ENCODE measurements at places on chromosomes 7 and 10. TPM values are rescaled to one million over a fixed set of nuclear protein-coding genes. Genes with fewer than 3 reads are reported as not detected.

DNA sequence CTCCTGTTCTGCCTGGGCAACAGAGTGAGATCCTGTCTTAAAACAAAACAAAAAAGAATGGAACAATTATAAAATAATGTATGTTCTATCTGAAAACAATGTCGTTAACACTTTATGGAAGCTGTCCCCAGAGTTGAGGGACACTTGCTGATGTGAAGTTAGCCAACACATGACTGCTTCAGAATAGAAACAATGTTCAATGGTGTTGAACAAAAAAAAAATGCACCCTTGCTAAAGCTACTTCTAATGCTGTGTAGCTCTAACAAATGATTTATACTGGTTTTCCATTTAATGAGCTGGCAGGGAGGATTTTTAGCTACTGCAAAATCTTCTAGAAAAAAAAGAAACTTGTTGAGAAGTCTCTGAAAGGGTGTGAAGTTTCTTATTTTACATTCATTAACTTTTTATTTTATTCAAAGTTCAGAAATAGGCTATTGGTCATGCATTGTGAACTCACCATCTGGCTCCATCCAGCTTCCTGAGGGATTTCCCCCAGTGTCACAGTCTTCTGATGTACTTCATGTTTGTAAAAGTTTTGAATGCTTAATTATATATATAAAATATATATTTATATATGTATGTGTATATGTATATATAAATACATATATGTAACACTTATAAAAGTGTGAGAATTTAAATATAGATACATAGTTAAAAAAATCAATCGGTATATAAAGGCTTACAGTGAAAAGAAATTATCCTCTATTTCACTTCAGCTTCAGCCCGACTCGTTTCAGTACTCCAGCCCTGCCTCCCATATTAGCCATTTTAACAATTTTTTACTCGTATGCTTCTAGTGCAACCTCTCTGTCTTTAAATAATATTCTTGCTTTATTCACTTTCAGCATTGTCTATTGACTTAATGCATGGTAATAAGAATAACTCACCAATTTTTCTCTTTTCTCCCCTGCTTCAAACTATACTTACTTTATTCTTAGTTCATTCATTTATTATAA, 35.0 kb downstream of the HDAC9 start:
- DNase-seq = no peak

DNA sequence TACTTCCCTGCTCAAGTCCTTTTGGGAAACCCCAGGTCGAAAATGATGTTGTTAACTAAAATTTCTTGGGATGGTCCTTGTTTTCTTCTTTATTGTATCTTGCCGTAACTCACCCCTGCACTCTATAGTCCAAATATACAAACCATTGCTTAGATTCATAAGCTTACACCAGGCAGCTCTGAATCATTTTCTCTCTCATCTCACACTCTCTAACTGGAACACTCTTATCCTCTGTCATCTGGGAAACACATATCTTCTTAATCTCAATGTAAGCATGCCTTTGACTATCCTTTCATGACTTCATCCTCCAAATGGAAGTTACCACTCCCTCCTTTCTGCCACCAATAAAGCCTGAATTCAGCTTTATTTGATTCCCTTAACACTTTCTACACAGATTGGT, 175.8 kb upstream of the ANK3 start:
- DNase-seq = no peak

GRCh38 chr7:2956526-2957368, 86.9 kb downstream of the CARD11 start:
- DNase-seq = peak; percentile 88

- DNase-seq = peak; percentile 63
These were observed 662 bp downstream of the DNAJC2 start for GRCh38 chr7:103343758-103344452.

- no peak for DNase-seq
These were observed 327.9 kb upstream of the SORCS1 start for GRCh38 chr10:107492389-107492788.

DNA sequence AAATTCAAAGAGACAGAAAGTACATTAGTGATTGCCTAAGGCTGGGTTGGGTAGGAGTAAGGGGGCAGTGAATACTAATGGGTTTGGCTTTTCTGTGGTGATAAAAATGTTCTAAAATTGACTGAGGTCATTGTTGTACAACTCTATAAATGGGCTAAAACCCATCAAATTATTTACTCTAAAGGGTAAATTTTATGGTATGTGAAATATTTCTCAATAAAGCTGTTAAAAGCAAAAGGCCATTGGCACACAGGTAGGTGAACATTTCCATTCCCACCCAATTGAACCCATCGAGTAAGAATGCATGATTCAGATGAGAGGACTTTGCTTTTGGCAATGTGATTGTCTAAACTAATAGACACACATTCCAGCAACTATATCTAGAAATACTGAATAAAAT, 579.4 kb downstream of the GATA3 start:
- DNase-seq = peak; percentile 12

The ZCCHC24 gene
- total RNA-seq = 18.2 TPM
